Suppressor macrophage treated with lipopolysaccharide for 4 hours (primary cell): ENCODE measurements at places on chromosomes 3 and 15.

- no peak for DNase-seq
These were observed 34.3 kb downstream of the AMOTL2 start for GRCh38 chr3:134339913-134340312.

- DNase-seq: no peak
These were observed 55.4 kb downstream of the LIPC start for GRCh38 chr15:58487041-58487723.

- DNase-seq: no peak
These were observed 165.5 kb downstream of the ZIC1 start for GRCh38 chr3:147574621-147575020.

DNA sequence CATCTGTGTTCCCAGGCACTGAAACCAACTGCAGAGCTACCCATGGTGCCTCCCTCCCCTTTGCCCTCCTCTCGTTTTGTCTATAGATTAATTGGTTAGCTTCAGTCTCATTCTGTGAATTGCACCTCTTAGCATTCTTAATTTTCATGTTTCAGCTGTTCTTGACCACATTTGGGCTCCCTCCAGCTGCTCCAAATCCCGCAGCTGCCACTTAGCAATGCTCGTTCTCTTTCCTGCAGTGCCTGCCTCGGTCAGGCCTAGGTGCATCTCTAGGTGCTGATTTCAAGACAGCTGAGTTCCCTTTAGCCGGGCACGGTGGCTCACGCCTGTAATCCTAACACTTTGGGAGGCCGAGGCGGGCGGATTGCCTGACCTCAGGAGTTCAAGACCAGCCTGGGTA lies 47.0 kb upstream of the SMAD3 start:
- DNase-seq: no peak

DNA sequence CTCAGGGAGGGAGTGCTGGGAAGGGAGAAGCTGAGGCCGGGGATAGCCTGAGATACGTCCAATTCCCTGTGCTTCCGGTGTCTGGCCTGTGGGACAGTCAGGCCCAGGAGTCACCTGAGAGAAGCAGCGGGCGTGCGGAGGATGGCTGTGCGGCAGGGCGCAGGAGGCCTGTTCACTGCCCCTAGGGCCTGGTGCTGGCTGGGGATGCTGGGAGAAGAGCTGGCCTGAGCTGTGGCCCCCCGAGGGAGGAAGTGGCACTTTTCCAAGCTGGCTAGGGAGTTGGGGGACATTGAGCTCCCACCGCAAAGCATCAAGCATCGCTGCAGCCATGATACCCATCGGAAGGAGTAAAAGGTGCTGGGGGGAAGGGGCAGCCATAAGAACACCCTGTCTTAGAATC lies 108.8 kb downstream of the CHST2 start:
- DNase-seq: no peak

GRCh38 chr15:39555885-39556284 lies 25.0 kb upstream of the THBS1 start:
- no peak for DNase-seq

GRCh38 chr3:61985020-61985419 lies 388.3 kb downstream of the FEZF2 start:
- no peak for DNase-seq

- DNase-seq: no peak
These were observed 279.4 kb downstream of the RSL24D1 start for GRCh38 chr15:54917312-54917711.

- no peak for DNase-seq
These were observed 8.3 kb downstream of the GHRL start for GRCh38 chr3:10284496-10284895.

DNA sequence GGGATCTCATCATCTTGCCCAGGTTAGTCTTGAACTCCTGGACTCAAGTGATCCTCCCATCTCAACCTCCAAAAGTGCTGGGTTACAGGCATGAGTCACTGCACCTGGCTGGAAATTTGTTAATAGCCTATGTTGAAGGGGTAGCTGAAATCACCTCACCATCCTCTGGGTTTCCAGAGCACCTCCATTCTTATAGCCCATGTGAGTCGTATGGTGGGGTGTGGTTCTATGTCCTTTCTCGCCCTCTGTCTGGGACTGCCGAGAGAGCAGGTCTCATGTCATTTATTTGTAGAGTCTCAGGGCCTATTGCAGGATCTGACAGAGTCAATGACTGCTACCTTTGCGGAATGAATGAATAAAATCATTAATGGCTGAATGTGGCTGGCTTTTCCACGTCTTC lies 20.9 kb downstream of the CEMIP start:
- DNase-seq: no peak

DNA sequence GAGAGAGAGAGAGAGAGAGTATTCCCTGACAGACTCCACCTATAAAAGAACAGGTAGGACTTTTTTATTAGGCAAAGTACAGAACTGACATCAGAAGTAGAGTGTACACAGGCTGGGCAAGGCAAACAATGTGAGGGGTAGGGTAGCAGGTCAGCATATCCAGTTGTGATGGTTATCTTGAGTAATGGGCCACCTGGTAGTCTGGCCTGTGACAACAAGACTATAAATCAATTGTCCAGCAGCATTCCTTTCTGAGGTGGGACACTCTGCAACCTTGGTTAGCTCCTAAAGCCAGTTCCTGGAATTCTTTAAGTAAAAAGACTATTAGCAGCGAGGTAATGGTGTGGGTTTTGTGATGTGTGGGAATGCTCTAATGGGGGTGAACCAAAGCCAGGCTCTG lies 14.9 kb upstream of the TMCC1 start:
- no peak for DNase-seq

DNA sequence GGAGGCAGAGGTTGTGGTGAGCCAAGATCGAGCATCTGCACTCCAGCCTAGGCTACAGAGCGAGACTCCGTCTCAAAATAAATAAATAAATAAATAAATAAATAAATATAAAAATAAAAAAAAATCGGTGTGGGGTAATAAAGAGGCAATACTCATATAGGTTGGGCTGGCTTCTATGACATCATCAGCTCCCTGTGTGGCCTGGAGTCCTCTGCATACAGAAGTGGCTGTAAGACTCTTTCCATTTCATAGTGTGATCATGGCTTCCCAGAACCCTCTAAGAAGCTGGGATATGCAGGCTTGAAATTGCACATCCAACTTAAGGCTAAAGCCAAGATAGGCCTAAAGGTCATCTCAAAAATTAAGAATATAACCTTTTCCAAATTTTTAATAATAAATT lies 101.6 kb downstream of the ZIC4 start:
- DNase-seq: no peak

DNA sequence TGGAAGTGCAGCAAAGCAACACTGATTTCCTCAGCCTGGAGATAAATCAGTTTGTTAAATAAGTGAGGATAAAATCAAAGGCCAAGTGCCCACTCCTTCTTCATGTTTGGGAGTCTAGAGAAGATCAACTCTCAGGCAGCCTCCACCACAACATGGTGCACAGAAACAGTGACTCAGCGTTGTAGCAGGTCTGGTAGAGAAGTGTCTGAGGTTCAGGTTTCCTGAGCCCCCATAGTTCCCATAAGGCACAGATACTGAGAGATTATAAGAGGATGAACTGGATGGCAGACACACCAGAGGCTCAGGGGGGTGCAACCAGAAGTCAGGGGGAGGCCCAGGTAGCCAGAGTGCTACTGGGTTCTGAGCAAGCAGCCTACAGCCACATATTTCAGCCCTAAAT lies 166.7 kb downstream of the FRMD5 start:
- DNase-seq: no peak

GRCh38 chr3:72487946-72488737 lies 360.1 kb downstream of the SHQ1 start:
- peak; percentile 28 for DNase-seq

DNA sequence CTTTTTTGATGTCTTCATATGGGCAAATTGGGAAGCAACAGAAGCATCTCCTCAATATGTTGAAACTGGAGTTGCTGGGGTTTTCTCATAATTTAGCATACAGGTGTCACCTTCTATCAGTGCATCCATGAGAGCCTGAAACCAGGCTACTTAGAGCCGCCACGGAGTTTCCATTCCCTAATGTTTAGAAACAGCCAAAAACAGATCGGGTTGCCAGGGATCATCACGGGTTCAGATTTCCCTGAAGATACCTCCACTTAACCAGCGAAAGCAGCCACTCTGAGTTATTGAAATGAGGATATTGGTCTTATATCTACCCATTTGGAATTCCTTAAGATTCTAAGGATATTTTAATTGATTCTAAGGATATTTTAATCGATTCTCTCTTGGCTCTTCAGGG lies 14.5 kb downstream of the TERB2 start:
- DNase-seq: no peak

DNA sequence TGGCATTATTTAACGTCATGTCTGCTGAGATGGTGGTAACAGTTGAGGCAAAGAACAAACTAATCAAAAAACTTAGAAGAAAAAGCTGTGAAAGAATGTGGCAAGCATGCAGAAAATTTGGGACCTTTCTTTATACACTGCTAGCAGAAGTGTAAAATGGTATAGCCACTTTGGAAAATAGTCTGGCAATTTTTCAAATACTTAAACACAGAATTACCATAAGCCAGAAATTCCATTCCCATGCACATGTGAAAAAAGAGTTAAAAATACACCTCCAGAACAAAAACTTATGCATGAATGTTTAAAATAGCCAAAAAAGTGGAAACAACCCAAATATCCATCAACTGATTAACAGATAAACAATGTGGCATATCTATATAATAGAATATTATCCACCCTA lies 613.3 kb downstream of the TBL1XR1 start:
- DNase-seq: no peak

DNA sequence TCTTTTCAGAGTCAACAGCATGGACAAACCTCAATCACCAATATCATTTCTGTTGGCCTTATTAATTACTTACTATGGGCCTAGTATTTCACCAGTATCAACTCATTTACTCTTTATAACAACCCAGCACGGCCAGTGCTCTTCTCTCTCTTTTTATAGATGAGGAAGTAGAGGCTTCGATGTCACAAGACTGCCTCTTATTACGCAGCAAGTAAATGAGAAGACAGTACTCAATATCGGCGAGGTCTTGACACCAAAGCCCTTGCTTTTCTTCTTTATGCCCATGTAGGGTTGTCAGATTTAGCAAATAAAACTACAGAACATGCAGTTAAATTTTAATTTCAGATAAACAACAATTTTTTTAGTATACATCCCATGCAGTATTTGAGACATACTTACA lies 99.0 kb upstream of the KCNMB2 start:
- peak; percentile 26 for DNase-seq

DNA sequence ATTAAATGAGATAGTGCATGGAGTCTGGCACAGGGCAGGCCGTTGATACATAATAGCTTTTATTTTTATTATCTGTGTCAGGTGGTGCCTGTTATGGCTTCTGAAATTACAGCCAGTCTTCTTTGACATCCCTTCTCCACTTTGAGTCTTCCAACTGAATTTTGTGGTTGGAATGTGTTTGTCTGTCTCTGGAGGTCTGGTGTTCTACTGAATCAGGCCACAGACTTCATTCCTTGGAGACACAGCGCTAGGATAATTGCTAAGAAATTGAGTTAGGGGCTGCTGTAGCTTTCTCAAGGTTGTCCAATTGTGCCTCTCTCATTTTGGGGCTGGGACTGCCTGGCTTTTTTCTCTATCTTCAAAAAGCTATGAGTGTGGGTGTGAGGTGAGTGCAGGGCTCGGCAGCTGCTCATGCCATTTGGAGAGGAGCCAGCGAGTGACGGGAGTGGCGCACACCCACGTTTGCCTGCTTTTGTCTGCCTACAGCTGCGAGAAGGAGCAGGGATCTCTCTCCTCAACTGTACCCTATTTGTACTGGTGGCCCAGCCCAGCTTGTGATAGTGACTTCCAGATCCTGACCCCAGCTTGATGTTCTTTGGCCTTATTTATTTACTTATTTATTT lies 49.8 kb upstream of the SYN2 start:
- no peak for DNase-seq

GRCh38 chr3:37453393-37454389 lies 279.3 kb upstream of the LRRFIP2 start:
- no peak for DNase-seq

GRCh38 chr3:170062068-170062467 lies 24.3 kb downstream of the GPR160 start:
- DNase-seq: no peak

- DNase-seq: no peak
These were observed 108.8 kb downstream of the FBN1 start for GRCh38 chr15:48536681-48537091.

DNA sequence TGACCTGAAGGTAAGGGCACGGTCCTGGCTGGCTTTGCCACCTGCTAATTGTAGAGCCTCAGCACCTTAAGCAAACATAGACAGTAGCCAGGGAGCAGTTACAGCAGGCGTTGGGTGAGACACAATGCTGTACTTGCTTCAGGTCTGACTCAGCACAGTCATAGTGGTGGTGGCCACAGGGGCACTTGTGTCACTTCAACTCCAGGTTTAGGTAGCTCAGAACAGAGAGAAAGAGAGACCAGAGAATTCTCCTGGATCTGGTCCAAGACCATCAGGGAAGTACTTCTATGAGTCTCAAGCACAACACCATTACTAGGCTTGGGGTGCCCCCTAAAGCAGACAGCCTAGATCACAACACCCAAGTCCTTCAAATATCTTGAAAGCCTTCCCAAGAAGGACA lies 204.4 kb downstream of the OTOL1 start:
- no peak for DNase-seq

DNA sequence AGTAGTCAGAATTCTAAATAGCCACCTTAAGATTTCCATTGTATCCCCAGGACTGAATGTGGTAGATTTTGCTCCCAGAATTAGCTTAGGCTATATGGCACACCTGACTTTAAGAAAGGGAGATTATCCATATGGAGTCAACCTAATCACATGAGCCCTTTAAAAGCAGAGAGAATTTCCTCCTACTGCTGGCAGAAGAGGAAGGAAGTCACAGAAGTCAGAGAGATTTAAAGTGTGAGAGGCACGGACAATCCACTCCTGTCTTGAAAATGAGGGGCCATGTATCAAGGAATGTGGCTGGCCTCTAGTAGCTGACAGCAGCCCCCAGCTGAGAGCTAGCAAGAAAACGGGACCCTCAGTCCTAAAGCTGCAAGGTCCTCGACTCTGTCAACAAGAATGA lies 26.8 kb downstream of the LRRC31 start:
- DNase-seq: no peak

DNA sequence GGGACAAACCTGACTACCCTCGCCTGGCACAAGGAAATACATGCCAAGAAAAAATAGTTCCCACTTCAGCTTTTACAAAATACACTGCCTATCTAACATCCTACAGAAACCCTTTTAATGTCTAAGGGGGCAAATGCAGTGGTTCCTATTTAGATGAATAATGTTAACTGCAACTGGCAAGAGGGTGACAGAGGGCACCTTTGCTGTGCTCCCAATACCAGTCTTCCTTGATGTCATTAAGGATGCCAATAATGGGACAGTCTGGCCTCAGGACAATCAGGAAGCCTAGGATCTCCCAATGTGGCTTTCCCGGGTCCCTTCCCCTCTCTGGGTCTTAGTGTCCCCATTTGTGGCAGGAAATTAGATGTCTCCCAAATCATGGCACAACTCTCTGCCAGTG lies 13.9 kb downstream of the CSRNP1 start:
- no peak for DNase-seq

DNA sequence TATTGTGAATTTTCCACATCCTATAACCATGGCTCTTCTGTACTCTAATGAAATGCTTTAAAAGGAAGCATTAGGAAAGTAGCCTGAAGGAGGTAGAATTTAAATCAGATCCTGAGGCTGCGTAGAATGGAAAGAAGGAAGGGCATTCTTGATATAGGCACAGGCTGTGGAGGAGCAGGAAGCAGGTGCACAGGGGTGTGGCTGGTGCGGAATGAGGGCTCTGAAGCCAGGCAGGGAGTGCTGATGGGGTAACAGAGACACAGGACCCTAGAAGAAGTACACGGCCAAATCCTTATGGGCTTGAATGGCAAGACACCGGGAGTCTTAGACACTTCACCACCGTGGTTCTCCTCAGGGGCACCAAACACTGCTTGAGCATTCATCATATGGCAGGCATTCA lies 97.0 kb downstream of the MYLK start:
- DNase-seq: no peak
